ENCODE measurements at places on chromosomes 6 and 20. TPM values are rescaled to one million over a fixed set of nuclear protein-coding genes. Genes with fewer than 3 reads are reported as not detected.

- no peak for DNase-seq
Observed at GRCh38 chr6:163883984-163884383, 469.5 kb downstream of the QKI start.

- DNase-seq, result no peak
Observed at GRCh38 chr6:154266560-154267099, 90.0 kb downstream of the IPCEF1 start.

DNA sequence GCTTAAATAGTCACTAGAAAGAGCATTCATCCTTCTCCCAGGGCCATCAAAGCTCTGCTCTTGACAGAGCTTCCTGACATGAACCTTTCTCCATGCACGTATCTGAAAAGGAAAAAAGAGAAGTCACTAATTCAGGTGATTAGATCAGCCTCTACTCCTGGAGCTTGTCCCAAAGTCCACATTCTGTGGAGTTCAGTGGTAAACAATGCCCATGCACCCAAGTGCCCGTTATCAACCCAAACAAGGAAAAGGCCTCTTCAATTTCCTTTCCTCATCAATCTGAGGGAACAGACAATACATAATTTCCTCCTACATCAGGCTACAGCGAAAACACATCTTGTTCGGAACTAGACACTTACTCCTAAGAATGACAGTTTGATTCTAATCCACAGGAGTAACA, 129.2 kb upstream of the PCSK2 start:
- DNase-seq, result no peak

GRCh38 chr6:2861822-2862164, 20.1 kb upstream of the SERPINB1 start:
- no peak for DNase-seq

DNA sequence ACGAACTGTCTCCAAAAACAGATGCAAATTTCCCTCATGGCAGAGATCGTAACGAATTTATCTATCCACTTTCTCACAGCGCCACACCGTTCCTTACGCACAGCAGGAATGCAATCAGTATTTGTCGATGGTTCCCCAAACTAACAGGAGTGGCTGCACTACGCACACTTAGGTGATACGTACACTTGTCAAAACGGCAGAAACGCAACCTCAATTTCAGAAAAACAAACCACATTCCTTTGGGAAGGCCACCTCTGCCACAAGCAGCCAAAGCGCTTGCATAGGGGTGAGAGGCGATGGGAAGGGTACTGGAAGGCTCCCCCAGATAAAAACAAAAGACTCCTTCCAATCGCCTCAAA, 638 bp downstream of the MDN1 start:
- no peak for DNase-seq

The EEF1E1 gene
- 26.7 TPM for total RNA-seq

The CST5 gene
- total RNA-seq, result not detected

All from activated naive CD8-positive, alpha-beta T cell treated with anti-CD3 and anti-CD28 coated beads, Interleukin-2, amount 10 ng/mL, durations not matched to agents 7 days and 5 days (primary cell).